ENCODE measurements at places on chromosomes 5 and 9. TPM values are rescaled to one million over a fixed set of nuclear protein-coding genes. Genes with fewer than 3 reads are reported as not detected.

DNA sequence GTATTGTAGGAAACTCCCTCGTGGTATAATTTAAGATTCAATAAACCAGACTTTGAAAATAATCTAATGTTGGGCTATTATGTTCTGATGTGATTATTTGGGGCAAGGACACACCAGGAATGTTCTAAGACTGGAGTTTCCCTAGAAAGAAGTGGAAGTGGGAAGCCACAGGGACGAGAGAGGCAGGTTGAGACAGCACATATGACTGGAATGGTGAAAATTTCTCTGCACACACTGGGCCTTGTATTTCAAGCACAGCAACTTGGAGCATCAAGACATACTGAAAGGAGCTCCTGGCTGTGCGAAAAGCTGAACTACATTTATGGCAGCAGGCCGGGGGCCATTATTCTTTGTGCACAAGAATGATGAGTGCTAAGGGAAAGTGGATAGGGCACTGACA is 98.2 kb downstream of the CETN3 start:
- no peaks in the 10 kb centered on the region for H3K4me1 ChIP-seq
- H3K27me3 ChIP-seq = no peaks in the 10 kb centered on the region
- no peak for DNase-seq
- H3K27ac ChIP-seq = no peak overlapping the region
- no peaks in the 10 kb centered on the region for H3K36me3 ChIP-seq

DNA sequence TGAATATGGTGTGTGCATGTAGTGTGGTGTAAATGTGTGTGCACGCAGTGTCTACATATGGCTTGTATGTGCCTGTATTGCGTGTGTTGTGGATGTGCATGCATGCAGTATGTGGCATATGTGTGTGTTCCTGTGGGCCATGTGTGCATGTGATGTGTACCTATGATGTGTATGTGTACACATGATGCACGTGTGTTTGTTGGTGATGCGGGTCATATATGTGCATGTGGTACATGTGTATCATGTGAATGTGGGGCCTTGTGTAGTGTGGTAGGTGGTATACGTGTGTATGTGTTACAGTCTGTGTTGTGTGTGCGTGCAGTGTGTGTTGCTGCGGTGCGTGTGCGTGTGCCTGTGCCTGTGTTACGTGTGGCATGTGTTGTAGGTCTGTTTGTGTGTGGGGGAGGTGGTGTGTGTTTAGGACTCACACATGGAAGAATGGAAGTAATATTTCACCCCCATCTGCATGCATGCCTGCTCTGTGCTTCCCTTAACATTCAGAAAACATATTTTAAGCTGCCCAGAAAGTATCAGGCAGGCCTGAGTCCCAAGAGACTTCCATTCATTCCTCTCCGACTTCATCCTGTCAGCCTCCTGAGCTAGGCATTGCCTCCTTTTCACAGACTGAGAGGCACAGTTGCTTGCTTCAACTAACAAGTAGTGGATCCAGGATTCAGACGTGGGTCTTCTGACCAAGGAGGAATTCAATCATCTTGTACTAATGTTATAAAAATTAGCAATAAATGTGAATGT is 55.4 kb upstream of the RUFY1 start:
- H3K4me3 ChIP-seq = no peak overlapping the region
- no peaks in the 10 kb centered on the region for H3K36me3 ChIP-seq
- no peaks in the 10 kb centered on the region for H3K4me1 ChIP-seq
- H3K27ac ChIP-seq = no peak overlapping the region
- H3K27me3 ChIP-seq = no peaks in the 10 kb centered on the region

DNA sequence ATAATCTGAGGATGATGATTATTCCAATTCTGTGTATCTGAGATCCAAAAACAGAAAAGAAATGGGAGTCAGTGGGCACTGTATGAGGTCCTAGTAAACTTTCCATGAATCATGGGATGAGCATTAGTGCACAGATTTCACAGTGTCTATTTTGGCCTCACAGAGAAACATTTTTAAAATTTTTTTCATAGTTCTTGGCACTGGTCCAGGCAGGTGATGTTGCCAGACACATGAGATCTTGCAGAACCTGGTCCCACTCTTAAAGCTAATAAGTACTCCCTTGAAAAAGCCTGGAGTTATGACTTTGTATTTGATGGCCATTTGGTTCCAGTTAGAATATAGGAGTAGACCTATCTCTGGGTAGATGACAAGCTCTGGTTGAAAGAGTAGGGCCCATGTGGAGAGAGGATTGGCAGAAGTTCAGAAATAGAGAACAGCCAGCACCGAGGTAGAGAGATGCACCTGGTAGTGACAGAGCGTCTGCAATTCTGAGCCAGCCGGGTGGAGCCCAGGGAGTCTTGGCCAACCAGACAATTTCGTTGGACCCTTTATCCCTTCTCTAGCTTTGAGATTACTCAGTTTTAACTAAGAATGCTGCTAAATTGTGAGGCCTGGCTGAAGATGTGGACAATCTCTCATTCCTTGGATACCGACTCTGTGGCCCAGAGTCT is 6.3 kb upstream of the TNFSF15 start:
- no peak overlapping the region for H3K4me3 ChIP-seq
- peaks cover 5% of the 10 kb centered on the region for H3K36me3 ChIP-seq
- peaks cover 14% of the 10 kb centered on the region for H3K4me1 ChIP-seq
- no peak overlapping the region for H3K27ac ChIP-seq

GRCh38 chr9:133129001-133129795 is 8.2 kb upstream of the RALGDS start:
- H3K27ac ChIP-seq = peak overlapping the region; percentile 99
- no peaks in the 10 kb centered on the region for H3K27me3 ChIP-seq
- H3K4me1 ChIP-seq = peaks cover 88% of the 10 kb centered on the region
- peak overlapping the region; percentile 85 for H3K4me3 ChIP-seq
- DNase-seq = no peak

GRCh38 chr5:169724303-169725087 is 87.4 kb downstream of the DOCK2 start:
- no peak overlapping the region for H3K4me3 ChIP-seq
- no peak overlapping the region for H3K27ac ChIP-seq
- DNase-seq = no peak
- peaks cover 3% of the 10 kb centered on the region for H3K4me1 ChIP-seq

GRCh38 chr5:79562351-79563246 is 48.7 kb upstream of the HOMER1 start:
- no peak for DNase-seq
- no peaks in the 10 kb centered on the region for H3K27me3 ChIP-seq
- peaks cover 36% of the 10 kb centered on the region for H3K4me1 ChIP-seq
- H3K36me3 ChIP-seq = peaks cover 29% of the 10 kb centered on the region
- peak overlapping the region; percentile 79 for H3K27ac ChIP-seq

Gene MVB12B
- 39.2 TPM for total RNA-seq

Gene FAM120A
- total RNA-seq = 155 TPM

Measured in activated CD8-positive, alpha-beta memory T cell treated with anti-CD3 and anti-CD28 coated beads, Interleukin-2, amount 10 ng/mL, durations not matched to agents 7 days and 5 days (primary cell).